ENCODE measurements at places on chromosomes 5 and 9.
A peak's percentile ranks its signal among the peaks of the same experiment; 100 is the strongest.

GRCh38 chr5:180122875-180123274, 51.3 kb upstream of the RNF130 start:
- no peak for DNase-seq

DNA sequence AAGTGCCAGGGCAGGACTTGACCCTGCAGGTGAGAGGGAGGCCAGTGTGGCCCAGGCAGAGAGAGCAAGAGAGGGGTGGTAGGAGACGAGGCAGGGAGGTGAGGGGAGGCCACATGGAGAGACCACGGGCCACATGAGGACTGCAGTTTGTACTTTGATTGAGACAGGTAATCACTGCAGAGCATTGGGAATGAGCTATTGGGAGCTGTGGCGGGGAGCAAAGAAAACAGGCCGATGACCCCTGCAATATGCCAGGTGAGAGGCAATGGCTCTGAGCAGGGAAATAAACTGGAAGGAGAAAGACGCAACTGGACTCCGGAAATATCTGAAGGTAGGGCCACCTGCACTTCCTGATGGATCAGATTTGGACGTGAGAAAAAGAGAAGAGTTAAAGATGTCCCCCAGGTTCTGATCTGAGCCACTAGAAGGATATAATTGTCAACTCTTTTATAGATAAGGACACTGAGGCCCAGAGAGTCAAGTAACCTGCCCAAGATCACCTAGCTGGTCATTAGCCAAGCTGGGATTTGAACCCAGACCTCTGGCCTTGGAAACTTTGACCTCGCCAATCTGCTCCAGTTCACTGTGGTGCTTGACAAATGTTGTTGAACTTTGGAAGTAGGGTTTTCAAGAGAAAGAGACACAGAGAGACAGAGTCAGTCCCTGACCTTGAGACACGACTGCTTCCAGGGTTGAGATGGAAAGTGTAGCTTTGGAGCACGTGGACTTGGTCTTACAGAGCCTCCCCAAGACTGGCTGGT, 42.3 kb downstream of the DUSP1 start:
- DNase-seq: no peak

GRCh38 chr9:93731963-93732362, 155.6 kb downstream of the PHF2 start:
- no peak for DNase-seq

- DNase-seq: no peak
Measured at GRCh38 chr5:89327608-89328007, 444.6 kb upstream of the MEF2C start.

DNA sequence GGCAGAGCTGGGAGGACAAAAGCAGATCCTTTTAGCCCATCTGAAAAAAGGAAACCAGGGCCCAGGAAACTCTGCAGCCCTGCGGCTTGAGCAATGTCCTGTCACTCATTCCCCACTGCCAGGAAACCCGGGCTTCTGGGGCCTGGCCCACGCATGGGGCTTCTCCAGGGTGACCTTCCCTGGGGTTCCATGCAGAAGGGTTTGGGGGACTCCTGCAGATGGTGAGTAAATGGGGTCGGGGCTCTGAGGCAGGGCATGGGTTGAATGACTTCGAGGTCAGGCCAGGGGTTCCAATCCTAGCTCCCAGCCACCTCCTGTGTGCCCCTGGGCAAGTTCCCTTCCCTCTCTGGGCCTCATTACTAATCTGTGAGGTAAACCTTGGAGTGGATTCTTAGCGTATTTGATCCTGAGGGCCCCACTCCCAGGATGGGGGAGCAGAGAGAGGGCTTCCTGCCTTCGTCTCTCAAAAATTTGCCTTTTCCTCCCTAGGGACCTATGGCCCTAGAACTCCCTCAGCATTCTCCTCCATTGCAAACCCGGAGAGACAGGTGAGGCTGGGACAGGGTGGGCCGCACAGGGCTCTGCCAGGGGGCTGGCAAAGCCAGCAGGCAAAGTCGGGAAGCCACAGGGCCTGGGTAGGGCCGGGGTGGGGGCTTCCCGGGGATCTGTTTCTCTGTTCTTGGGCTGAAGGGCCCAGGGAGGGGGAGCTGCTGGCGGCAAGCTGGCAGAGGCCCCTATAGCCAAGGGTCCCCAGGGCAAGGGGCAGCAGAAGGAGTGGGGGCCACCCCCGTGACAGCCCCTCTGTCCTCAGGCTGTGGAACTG, 25.8 kb downstream of the ADGRD2 start:
- DNase-seq: no peak

DNA sequence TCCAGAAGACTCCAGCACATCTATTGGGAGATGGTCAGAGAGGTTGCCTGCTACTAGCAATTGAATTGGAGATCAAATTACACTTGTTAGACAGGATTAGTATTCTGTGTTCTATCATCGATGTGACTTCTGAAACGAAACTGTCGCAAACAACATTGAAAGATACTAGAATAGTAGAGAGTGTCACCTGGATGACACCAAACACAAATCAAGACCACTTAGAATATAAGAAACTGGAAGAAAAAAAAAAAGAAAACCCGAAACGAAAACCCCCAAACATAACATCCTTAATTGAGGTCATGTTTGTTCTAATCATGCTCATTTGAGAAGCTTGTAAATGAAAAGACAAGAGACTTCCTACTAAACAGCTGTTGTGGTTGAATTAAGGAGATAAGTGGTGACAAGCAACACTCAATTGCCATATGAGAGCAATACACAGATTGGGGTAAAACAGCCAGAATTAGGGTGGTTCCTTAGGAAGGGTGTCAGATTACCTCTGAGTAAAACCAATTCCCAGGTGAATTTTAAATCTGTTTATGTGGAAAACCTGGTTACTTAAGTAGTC, 97.6 kb downstream of the BASP1 start:
- DNase-seq: no peak

GRCh38 chr9:108168236-108168850, 678.8 kb upstream of the KLF4 start:
- no peak for DNase-seq

DNA sequence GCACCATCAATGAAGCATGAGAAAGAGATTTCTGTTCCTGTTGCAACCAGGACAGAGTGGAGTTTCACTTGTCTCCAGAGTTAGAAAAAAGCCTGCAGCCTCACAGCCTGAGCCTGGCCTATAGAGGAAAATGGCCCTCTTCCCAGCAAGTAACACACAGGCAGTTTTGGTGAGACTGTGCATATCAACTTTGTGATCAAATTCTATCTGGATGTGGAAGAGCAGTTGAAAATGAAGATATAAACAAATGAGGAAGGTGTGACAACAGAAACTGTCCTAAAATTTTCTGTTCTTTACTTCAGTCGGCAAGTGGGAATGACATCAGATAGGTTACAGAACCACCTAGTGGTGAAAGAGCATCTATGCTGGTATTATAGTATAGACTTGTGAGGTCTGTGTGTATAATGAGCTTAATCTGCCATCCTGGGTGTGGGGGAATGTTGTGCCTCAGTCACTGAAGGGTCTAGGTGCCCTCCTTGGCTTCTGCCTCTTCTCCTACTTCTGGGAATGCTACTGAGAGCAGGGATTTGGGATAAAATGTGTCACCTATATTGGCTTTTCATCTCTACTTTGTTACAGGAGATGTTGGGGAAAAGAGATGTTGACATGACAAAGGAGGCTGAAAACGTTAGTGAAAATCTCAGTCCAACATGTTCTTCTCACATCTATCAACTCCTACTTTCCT, 28.2 kb downstream of the YIPF5 start:
- DNase-seq: no peak

DNA sequence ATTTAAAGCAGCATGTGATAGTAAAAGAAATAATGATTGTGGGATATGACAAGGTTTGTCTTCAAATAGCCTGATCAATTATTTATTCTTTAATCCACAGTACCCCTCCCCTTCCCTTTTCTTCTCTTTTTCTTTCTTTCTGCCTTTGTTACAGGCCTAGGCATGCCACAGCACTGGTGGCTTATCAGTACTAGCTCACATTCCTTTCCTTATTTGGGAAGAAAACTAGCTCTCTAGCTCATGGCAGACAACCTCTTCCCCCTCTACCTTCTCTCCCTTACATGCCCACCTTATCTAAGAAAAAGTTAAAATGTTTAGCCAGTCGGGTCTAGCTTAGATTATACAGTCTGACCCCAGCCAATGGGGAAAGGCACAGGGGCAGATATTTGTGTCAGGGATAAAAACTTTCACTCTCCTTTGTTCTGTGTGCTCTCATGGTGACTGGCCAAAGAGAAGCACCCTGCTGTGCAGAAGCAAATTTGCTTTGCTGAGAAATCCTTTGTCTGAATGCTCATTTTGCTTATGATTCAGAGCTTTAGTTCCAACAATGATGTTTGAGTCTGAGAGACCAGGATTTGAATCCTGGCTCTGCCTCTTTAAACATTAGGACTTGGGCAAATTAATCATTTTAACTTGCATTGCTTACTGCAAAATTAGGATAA, 75.8 kb upstream of the CDH12 start:
- no peak for DNase-seq

- DNase-seq: no peak
Measured at GRCh38 chr9:108269371-108269770, 586.4 kb downstream of the ACTL7B start.

- no peak for DNase-seq
Measured at GRCh38 chr9:20442461-20443319, 179.6 kb downstream of the MLLT3 start.

- no peak for DNase-seq
Measured at GRCh38 chr5:10689391-10690081, 71.5 kb downstream of the DAP start.

DNA sequence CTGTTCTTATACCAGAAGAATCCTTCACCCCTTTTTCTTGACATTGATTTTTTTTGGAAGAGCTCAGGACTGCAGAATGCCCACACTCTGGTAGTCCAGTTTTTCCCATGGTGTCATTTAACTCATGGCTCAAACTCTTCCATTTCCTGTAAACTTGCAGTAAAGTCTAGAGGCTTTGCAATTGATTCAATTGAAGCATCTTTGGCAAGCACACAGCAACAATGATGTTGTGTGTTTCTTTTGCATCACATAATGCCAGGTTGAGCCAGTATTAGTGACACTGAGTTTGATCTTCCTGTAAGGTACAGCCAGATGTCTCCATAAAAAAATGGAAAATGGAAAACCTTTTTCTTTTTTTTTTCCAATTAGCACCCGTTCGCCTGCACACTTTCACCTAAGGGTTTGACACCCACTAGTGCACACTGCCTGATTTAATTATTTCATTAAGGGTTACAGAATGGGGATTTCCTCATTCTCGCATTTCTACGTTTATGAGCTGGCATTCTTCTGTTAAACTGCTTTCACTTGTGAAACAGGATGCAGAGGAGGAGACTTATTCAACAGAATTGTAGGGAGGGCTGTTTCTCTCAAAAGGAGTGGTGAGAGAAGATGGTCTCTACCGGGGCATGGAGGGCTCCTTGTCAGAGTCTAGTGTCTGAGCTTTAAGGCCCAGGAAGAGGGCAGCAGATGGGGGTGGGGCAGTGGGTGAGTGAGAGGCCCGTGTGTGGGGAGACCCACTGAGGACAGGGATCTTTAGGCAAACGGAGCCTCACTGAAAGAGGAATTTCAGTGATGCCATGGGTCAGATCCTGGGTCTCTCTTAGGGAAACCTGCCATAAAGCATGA, 2.2 kb upstream of the S1PR3 start:
- no peak for DNase-seq

- no peak for DNase-seq
Measured at GRCh38 chr9:81370650-81371049, 318.7 kb downstream of the TLE1 start.

DNA sequence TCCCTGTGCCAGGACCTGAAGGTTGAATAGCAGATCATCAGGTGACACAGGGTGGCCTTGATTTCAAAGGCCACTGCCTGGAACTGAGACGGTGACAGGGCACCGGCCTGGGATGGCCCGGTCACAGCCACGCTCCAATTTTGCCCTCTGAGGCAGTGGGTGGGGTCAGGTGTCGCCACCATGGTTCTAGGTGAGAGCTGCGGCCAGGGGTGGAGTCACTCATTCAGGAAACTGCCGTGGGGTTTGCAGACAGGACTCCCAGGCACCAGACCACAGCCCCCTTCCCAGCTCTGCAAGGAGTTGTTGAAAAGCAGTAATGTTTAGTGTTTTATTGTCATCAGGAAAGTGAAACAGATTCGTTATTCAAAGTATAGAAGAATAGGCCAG, 17.3 kb upstream of the RNU6ATAC start:
- no peak for DNase-seq

GRCh38 chr5:131718487-131719014, 78.3 kb downstream of the FNIP1 start:
- no peak for DNase-seq

- no peak for DNase-seq
Measured at GRCh38 chr5:33671700-33672291, 220.0 kb downstream of the ADAMTS12 start.

DNA sequence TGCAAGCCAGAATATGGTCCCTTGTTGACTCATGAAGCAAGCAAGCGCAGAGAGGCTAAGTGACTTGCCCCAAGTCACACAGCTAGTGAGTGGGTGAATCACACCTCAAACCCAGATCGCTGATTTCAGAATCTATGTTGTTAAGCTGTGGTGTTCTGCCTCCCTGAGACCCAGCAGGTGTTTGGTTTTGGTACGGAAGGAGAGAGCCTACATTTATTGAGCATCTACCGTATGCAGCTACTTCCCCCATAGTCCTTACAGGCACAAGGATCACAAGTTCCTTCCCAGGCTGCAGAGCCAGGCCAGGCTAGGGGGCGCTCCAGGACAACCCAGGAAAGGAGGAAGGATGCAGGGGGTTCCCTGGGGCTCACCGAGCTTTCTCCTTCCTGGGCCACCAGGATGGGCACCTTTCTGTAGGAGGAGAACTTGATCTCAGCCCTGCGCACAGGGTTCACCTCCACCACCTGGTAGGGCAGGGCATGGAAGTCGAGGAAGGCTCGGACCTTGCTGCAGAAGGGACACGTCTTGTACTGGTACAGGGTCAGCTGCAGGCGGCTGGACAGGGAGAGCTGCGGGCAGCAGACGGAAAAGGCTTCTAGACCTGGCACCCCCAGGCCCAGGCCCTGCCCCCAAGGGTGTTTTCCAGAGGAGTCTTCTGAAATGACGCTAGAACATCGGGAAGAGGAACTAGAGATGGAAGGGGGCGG, 2.5 kb downstream of the PTGES2 start:
- DNase-seq: peak; percentile 34

DNA sequence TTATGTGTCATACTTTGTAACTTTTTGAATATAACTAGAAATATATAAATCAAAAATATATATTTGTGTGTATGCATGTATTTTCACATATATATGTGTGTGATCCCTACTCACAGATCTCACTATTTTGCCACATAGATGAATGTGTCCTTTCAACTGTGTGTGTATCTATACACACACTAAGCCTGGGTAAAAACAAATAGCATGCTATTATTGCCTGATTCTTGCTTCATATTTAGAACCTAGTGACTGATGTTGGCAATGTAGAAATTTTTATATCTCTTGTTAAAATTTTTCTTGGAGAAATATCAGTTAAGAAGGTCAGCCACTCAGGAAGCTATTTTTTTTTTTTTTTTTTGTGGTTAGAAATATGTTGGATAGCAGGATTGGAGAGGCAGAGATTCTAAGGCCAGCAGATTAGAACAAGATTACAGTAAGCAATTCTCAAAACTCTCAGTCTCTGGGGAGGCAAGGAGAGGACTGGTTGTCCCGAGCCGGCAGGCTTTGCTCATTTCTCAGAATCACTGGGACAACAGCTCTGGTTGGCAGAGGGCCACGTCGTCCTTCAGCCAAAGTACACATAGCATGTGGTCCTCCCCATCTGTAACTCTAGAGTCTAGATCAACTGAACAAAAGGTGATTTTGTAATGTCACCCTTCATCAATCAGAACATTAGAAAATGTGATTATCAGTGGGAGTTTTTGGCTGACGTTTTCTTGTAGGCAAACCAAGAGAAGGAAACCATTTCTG, 19.7 kb downstream of the C6 start:
- DNase-seq: no peak

GRCh38 chr5:59020611-59021285, 437.9 kb downstream of the RAB3C start:
- DNase-seq: no peak
